Inflammatory macrophage (primary cell): ENCODE measurements at places on chromosomes 3 and 15.

DNA sequence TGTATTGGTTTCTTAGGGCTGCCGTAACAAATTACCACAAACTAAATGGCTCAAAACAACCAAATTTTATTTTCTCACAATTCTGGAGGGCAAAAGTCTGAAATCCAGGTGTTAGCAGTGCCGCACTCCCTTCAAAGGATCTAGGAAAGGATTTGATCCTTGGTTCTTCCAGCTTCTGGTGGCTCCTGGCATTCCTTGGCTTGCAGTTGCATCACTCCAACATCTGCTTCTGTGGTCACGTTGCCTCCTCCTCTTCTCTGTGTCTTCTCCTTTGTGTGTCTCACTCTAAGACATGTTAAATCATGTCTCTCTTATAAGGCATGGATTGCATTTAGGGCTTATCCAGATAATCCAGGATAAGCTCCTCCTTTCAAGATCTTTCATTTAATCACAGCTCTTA is 262.2 kb downstream of the MEX3B start:
- DNase-seq: no peak

DNA sequence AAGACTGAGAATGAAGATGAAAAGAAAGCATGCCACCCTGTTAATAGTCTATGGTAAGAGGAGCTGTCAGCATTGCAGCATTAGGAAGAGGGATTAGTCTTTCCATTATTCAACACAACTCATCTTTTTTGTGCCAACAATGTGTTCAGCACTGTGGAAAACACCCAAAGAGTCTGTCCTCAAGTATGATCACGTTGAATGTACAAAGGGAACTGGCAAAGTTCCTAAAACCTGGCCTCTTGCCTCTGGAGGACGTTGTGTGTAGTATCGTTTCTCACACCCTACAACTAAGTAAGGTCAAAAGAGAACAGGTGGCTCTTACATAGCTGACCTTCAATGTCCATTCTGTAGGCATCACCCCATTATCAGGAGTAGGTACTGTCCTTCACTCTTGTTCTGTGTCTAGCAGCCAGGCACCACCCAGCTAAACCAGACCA is 147.9 kb upstream of the THBS1 start:
- DNase-seq: no peak

DNA sequence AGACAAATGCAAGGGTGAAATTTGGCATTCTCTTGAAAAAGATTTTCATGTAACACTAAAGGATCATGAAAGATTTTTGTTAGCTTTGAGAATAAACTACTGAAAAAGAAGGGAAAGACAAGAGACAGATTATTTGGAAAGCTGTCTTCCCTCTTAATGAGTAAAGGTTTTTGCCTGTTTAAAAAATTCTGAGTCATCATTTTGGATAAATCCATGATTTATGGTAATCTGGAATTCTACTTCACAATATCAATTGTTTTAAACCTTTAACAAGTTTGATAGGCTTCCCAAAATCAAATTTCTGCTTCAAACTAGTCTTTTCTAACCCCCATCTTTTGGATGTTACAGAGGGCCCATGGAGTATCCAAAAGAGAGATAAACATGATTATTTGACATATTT is 641.5 kb upstream of the EPHA6 start:
- DNase-seq: no peak

DNA sequence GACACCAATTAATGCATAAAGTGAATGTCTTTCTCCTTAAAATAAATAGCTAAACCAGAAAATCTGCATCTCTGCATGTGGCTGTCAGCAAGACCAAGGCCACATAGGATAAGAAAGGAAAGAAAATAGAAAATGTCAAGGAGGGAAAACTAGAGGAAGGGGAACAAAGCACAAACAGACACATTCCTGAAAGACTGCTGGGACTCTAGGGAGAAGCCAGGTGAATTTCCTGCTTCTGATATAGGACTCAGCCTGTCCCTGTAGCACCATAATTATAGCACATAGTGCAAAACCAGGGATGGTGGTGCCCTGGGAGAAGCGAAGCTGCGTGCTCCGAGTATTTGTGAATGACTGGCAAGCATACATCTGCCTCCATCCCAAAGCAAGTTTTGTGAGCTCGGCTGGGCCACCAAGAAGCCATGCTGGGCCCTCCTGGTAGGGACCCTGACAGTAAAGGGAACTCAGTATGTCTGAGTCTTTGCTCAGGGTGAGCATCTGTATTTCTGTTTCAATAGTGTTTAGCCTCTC is 14.2 kb downstream of the FSTL1 start:
- DNase-seq: no peak

- peak; percentile 63 for DNase-seq
Measured at GRCh38 chr15:42100021-42100800, 5.8 kb upstream of the PLA2G4D start.

DNA sequence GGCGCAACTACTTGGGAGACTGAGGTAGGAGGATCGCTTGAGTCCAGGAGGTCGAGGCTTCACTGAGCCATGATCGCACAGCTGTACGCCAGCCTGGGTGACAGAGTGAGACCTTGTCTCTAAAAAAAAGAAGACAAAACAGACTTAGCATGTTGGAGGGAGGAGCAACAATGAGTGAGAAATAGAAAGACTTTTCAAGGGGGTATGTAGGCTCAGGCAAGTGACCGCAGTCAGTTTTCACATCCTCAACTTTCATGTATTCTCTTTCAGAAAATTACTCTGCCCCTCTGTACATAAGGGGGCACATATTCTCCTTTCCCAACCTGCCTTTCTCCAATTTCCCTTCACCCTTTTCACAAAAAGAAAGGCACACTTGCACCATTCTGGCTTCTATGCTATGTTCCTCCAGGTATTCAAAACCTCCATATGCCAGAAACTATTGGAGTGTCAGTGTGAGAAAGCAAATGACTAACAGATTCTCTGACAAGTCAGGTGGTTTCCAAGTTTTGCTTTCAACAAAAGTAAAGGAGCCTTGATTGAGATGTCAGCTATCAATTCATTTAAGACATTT is 7.6 kb downstream of the NSUN3 start:
- no peak for DNase-seq

DNA sequence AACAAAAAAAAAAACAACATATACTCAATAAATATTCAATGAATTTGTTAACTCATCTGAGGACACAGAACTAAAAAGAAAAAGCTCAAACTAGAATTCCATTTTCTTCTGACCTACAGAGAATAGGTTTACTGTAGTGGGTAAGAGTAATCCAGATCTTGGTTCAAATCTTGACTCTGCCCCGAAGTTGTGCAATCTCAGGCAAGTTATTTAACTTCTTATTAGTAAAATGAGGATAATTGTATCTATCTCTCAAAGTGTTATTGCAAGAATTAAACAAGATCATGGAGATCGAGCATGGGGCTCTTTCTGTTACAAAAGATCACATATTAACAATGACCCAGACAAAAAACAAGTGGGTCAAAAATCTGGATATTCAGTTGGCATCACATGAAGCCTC is 41.1 kb upstream of the OXTR start:
- no peak for DNase-seq
